SJCRH30 (cell line): ENCODE measurements at places on chromosomes 12 and 14. TPM values are rescaled to one million over a fixed set of nuclear protein-coding genes. Genes with fewer than 3 reads are reported as not detected.

DNA sequence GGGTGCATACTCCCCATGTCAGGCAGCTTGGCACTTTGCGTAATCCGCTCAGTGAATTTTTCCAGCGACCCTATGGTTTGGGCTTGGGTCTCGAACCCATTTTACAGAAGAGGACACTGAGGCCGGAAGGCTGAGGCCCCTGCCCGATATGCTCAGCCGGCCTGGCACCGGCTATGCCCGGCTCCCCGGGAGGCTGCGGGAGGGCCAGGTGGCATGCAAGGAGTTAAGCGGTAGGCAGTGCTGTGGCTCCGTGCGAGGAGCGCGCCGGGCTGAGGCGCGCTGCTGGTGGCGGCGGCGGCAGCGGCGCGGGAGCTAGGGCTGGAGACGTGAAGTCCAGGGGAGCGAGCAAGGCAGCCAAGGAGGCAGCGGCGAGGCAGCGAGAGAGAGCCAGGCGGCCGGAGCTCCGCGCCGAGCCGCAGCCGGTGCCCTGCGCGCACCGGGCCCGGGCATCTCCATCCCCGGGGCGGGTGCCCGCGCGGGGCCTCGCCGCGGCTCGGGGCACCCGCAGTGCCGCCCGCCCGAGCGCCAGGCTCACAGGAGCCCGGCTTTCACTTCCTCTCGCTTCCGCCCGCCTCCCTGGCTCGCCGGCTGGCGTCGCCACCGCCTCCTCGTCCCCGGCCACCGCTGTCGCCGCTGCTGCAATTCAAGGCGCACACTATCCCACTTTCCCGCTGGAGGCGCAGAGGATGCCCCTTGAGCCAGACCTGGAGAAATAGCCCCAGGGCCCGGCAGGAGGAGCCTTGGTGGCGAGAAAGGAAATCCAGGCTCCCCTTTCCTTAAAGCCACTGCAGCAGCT lies at the start of gene WSCD2:
WSCD2 (plus strand) TSS at position 272 of the 796 bp plus-strand sequence. CDS start 66,545 bp downstream, outside the sequence.
- no peak for DNase-seq
- H3K4me3 ChIP-seq = no peak within 1 kb of the TSS
- no peaks in the 10 kb centered on the region for H3K36me3 ChIP-seq

DNA sequence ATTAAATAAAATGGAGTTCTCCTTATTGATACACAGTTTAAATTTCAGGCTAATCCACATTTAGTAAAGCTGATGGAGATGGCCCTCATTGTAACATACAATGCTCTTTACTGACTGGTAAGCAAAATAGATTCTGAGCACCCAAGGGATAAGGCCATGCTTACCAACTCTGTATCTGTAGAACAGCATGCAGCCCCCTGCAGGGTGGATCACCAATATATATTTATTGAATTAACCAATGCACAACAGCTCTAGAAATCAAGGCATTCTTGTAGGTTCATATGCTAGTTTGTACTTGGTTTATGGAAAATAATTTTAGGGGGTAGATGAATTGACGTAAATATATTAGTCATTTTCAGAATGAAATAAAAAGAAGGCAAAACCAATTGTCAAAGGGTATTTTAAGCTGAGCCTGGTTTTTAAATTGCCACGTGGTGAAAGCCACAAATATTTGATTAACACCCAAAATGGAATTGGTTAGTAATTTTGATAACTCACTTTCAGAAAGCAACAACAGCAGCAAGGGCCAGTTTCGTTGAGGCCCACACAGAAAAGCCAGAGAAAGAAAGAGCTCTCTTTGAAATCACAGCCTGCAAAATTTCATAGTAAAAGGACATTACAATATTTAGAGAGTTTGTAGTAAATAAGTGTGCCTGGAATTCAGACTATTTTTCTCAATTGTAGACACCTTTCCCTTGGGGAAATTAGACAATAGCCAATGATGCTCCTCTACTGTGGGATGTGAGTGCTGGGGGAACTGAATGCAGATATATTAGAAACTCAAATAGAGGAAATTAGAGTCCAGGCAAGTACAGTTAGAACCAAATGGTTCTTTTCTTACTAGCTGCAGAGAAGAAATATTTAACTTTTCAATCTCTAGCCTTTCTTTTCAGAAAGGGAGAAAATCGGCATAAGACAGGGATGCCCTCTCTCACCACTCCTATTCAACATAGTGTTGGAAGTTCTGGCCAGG lies 216.2 kb upstream of the ABCD2 start:
- DNase-seq = no peak
- H3K36me3 ChIP-seq = no peaks in the 10 kb centered on the region
- H3K4me3 ChIP-seq = no peak overlapping the region

GRCh38 chr12:131452444-131452860 lies 258.4 kb upstream of the SFSWAP start:
- H3K27me3 ChIP-seq = no peaks in the 10 kb centered on the region
- H3K36me3 ChIP-seq = no peaks in the 10 kb centered on the region
- H3K4me1 ChIP-seq = no peaks in the 10 kb centered on the region
- no peak overlapping the region for H3K27ac ChIP-seq

DNA sequence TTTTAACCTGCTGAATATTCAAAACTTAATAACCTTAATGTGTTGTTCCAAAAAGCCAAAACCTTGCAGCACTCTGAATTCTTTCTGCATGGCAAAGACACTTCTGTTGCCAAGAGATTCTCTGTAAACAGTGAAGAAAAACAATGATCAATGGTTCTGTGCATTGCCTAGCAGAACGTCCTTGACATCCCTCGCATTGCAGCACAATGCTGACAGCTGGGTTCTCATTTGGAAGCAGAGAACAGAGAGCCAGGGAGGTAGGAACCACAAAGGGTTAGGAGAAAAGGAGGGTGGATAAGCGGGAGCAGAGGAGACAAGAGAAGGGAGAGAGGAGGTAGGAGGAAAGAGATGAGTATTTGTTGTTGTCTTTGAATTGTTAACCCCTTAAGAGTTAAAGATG lies 501.1 kb downstream of the NAV3 start:
- no peak overlapping the region for H3K4me3 ChIP-seq
- DNase-seq = no peak
- H3K36me3 ChIP-seq = no peaks in the 10 kb centered on the region

The OSGEP gene
- 27.2 and 34.1 TPM in 2 replicates for total RNA-seq

DNA sequence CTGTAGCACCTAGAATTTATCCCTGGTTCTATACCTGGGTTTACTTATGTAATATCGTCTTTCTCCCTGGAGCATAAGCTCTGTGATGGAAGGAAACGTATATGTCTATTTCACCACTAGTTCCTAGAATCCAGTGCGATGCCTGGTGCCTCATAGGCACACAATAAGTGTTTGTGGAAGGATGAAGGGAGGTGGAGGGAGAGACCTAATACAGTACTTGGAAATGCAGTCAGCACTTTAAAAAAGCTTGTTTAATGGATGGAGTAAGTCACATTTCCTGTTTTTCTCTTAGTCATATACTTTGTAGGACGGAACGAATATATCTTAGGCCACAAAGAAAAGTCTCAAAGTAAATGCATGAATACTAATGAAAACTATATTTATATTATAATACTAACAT lies 186.5 kb upstream of the HMGA2 start:
- no peaks in the 10 kb centered on the region for H3K27me3 ChIP-seq
- H3K36me3 ChIP-seq = no peaks in the 10 kb centered on the region
- no peak for DNase-seq
- H3K27ac ChIP-seq = no peak overlapping the region

GRCh38 chr14:102838501-102838900 lies 61.3 kb downstream of the TRAF3 start:
- H3K27ac ChIP-seq = no peak overlapping the region
- no peaks in the 10 kb centered on the region for H3K27me3 ChIP-seq
- no peaks in the 10 kb centered on the region for H3K4me1 ChIP-seq
- no peak overlapping the region for H3K4me3 ChIP-seq

DNA sequence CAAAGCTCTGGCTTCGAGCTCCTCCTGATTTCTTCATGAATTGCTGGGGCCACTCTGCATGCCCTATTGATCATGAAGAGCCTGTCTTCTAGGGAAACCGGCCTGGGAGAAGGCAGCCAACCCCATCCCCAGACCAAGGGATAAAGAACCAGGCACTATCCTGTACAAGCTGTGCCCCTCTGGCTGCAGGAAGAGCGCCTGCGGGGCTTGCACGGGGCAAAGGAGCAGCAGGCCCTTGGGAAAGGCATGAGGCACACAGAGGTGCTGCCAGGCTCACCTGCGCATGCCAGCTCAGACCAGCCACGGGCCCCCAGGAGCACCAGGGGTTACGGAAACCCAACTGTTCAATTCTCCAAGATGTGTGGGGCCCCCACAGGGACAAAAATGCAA lies 2.1 kb downstream of the ITPK1 start:
- H3K27ac ChIP-seq = no peak overlapping the region; the same call in 1 of the 2 replicates
- no peak for DNase-seq

The APOF gene
- not detected in 2 replicates for total RNA-seq

- no peak overlapping the region for H3K4me3 ChIP-seq
- peak; percentile 46 for DNase-seq
- H3K4me1 ChIP-seq = peaks cover 18% of the 10 kb centered on the region
- no peaks in the 10 kb centered on the region for H3K27me3 ChIP-seq
These were observed 6.2 kb downstream of the WNT10B start for GRCh38 chr12:48965298-48965838.

The CCDC38 gene
- 0.04 and 0.10 TPM in 2 replicates for total RNA-seq

DNA sequence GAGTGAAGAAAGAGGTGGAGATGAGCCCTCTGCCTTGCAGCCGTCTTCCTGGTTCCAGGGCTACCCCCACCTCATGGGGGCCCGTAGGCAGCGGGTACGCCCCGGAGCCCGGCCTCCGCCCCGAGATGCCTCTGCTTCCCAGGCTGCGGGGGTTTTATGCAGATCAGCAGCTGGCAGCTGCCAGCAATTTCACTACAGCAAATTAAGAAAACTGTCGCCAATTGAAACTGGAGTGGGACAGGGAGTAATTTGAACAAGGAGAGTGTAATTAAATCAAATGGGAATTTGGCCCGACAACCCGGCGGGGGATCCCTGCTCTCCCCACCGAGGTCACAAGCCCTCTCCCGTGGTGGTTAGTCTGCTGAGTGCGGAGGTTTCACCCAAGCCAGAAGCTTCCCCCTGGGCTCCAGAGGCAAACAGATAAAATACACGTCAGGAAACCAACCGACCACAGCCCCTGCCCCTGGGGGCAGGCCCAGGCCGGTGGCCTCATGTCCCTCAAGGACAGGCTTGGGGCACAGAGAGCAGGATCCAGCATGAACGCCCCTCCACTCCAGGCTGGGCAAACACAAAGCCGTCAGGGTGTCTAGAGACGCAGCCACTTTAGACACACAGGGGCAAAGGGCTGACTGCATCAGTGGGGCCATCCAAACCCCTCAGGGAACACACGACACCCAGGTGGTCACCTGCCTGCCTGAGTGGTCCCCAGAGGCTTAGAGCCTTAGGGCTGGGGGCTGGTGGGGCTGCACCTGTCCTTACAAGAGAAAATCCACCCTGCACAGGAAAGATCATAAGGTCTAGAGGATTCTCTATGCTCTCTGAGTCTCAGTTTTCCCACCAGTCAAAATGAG lies 53.8 kb downstream of the TESC start:
- DNase-seq = peak; percentile 44
- no peaks in the 10 kb centered on the region; the same call in 1 of the 2 replicates for H3K27me3 ChIP-seq
- H3K27ac ChIP-seq = no peak overlapping the region
- peak overlapping the region; percentile 49 for H3K4me3 ChIP-seq

GRCh38 chr12:109710747-109711595 lies 2.7 kb upstream of the FAM222A start:
- H3K27ac ChIP-seq = no peak overlapping the region
- H3K4me1 ChIP-seq = peaks cover 8% of the 10 kb centered on the region
- no peak for DNase-seq

DNA sequence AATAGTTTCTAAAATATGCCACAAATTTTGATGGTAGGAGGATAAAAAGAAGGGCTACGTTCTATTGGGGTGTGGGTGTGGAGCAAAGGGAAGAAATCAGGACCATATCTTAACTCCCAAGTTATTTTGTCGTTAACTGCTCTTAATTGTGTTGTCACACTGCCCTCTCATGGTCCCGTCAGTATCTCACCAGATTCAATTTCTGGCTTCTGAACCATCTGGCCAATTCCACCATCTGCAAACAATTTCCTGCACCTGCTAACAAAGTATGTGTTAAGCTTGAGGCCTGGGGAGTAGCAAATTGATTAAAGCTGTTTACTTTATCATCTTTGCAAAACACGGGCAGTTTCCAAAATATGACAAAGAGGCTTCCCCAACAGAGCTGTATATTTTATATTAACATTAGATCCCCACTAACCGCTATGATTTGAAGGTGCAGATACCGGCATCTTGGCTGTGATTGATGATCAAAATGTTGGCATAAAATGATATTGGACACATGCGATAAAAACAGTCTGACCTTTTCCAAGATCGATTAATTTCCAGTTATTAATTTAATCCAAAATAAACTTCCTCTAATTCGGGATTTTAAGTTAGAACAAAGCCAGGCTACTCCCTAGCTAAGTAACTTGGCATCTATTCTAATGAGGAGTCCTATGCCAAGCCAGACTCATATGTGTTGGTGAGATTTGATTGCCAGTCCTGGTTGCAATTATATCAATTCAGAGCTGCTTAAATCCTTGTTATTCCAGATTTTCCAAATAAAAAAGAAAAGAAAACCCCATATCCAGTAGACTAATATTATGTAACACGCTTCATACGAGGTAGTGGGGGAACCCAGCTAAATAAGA lies 6.9 kb upstream of the DNM1L start:
- peak; percentile 39 for DNase-seq
- H3K4me1 ChIP-seq = peaks cover 2% of the 10 kb centered on the region; the same call in 1 of the 2 replicates
- H3K36me3 ChIP-seq = no peaks in the 10 kb centered on the region
- H3K4me3 ChIP-seq = no peak overlapping the region
- no peak overlapping the region for H3K27ac ChIP-seq

GRCh38 chr12:46938071-46938678 lies 112.4 kb upstream of the SLC38A4 start:
- H3K27ac ChIP-seq = no peak overlapping the region
- H3K36me3 ChIP-seq = no peaks in the 10 kb centered on the region
- no peak for DNase-seq
- no peak overlapping the region for H3K4me3 ChIP-seq
- peaks cover 36% of the 10 kb centered on the region for H3K4me1 ChIP-seq

The PLCZ1 gene
- total RNA-seq = not detected in 2 replicates

The MAX gene
- total RNA-seq = 37.4 and 41.8 TPM in 2 replicates

DNA sequence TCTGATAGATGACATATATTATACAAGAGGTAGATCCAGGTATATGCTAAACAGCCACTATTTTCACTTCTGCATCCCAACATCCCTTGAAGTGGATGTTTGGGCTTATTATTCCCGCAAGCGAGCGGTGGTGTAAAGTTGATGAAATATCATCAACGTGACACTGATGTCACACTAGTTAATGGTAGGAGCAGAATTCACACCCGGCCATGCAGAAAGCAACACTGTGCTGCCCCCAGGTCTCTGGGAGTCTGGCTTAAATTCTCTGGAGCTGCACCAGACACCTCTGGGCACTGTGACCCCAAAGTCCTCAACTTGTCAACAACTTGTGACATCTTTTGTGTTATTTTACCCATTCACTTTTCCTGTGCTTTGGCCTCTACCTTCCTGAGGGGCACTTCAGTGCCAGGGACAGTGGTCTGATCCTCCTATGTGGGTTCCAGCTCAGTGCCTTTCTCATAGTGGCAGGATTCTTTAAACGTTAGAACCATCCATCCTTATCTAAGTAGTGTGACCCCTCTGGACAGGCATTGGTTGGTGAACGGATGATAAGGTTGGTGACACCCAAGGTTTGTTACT lies 952 bp downstream of the DRAM1 start:
- H3K27me3 ChIP-seq = no peaks in the 10 kb centered on the region
- no peaks in the 10 kb centered on the region for H3K4me1 ChIP-seq
- no peaks in the 10 kb centered on the region for H3K36me3 ChIP-seq
- no peak overlapping the region for H3K4me3 ChIP-seq
- H3K27ac ChIP-seq = no peak overlapping the region
- no peak for DNase-seq

The OR4K2 gene
- not detected in 2 replicates for total RNA-seq

The PHETA1 gene
- 4.0 and 4.2 TPM in 2 replicates for total RNA-seq

The NR1H4 gene
- total RNA-seq = not detected in 2 replicates

GRCh38 chr14:49966304-49966809 lies 73.5 kb downstream of the ARF6 start:
- H3K36me3 ChIP-seq = no peaks in the 10 kb centered on the region
- DNase-seq = no peak
- no peaks in the 10 kb centered on the region for H3K4me1 ChIP-seq
- H3K27ac ChIP-seq = no peak overlapping the region
